ENCODE measurements at places on chromosomes 13 and 19.
A peak's percentile ranks its signal among the peaks of the same experiment; 100 is the strongest.

DNA sequence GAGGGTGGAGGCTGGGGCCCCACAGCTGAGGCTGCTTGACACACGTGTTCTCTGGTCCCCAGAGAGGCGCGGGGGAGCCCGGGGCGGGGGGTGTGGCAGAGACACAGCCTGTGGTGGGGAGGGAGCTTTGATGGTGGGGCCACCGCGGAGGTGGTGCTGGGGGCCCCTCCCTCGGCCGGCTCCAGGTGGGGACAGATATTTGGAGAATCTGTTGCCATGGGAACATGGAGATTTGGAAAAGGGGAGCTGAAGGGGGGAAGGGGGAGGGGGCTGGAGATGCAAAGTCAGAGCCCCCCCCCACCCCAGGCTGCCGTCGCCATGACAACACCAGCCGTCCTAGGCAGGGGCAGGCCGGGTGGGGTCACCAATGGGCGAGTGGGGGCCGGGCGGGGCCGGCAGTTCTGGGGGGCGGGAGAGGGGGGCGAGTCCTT lies 1.2 kb downstream of the PRKCG start:
- H3K27ac ChIP-seq: no peak overlapping the region
- no peaks in the 10 kb centered on the region for H3K27me3 ChIP-seq
- H3K36me3 ChIP-seq: no peaks in the 10 kb centered on the region
- no peak for DNase-seq

GRCh38 chr19:16571822-16572331 lies 338 bp downstream of the SLC35E1 start:
- no peak for DNase-seq
- peak overlapping the region; percentile 94 for H3K4me3 ChIP-seq

DNA sequence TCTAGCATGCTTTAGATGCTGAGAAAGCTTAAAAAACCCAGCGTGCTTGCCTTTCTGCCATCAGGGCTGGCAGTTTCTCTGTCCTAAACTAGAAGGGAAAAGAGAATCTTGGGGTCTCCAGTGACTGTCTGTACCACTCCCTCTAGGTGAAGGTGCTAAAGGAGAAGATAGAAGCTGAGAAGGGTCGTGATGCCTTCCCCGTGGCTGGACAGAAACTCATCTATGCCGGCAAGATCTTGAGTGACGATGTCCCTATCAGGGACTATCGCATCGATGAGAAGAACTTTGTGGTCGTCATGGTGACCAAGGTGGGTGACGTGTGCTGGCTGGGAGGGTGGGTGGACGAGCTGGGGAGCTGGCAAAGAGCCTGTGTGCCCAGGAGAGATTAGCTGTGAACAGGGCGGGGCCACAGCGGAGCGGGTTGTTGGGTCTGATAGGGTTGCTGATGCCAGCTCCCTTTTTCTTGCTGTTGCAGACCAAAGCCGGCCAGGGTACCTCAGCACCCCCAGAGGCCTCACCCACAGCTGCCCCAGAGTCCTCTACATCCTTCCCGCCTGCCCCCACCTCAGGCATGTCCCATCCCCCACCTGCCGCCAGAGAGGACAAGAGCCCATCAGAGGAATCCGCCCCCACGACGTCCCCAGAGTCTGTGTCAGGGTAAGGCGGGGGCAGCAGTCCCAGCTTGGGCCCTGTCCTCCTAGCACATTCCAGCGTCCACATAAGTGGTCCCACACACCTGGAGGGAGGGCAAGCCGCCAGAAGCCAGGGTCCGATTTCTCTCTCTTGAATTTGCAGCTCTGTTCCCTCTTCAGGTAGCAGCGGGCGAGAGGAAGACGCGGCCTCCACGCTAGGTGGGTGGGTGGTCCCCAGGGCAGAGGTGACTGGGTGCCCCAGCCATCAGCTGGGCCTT lies 2.3 kb downstream of the RAD23A start:
- H3K4me1 ChIP-seq: peaks cover 8% of the 10 kb centered on the region
- no peaks in the 10 kb centered on the region for H3K27me3 ChIP-seq
- no peak for DNase-seq
- H3K4me3 ChIP-seq: no peak overlapping the region
- no peak overlapping the region for H3K27ac ChIP-seq
- H3K36me3 ChIP-seq: peaks cover 21% of the 10 kb centered on the region

- no peaks in the 10 kb centered on the region for H3K4me1 ChIP-seq
- H3K4me3 ChIP-seq: no peak overlapping the region
- H3K27me3 ChIP-seq: peaks cover 5% of the 10 kb centered on the region
- no peak overlapping the region for H3K27ac ChIP-seq
- DNase-seq: no peak
These were observed 27.4 kb upstream of the GPR12 start for GRCh38 chr13:26787961-26788360.

DNA sequence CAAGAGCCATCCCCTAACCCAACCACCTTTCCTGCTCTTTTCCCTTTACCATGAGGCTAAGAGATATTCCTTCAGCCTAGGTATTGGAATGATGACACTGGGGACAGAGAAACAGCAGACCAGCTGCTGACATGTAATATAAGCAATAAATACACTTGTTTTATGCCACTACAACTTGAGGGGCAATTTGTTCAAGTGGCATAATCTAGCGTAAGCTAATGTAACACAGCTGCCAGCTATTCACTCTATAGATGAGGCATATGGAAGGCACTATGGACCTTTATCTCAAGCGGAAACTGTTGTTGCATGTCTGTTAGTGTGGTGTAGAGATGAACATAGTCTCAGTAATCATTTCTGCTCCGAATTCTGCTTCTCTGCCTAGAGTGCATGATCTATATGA lies 111.1 kb downstream of the STARD13 start:
- H3K27me3 ChIP-seq: no peaks in the 10 kb centered on the region
- no peaks in the 10 kb centered on the region for H3K36me3 ChIP-seq
- H3K4me3 ChIP-seq: no peak overlapping the region
- no peaks in the 10 kb centered on the region for H3K4me1 ChIP-seq

GRCh38 chr13:102291587-102292218 lies 110.1 kb downstream of the FGF14 start:
- no peak overlapping the region for H3K27ac ChIP-seq
- H3K4me1 ChIP-seq: no peaks in the 10 kb centered on the region
- DNase-seq: no peak
- H3K36me3 ChIP-seq: no peaks in the 10 kb centered on the region

GRCh38 chr13:34303346-34303745 lies 485.4 kb downstream of the RFC3 start:
- no peak for DNase-seq
- H3K27me3 ChIP-seq: no peaks in the 10 kb centered on the region
- no peak overlapping the region for H3K27ac ChIP-seq

DNA sequence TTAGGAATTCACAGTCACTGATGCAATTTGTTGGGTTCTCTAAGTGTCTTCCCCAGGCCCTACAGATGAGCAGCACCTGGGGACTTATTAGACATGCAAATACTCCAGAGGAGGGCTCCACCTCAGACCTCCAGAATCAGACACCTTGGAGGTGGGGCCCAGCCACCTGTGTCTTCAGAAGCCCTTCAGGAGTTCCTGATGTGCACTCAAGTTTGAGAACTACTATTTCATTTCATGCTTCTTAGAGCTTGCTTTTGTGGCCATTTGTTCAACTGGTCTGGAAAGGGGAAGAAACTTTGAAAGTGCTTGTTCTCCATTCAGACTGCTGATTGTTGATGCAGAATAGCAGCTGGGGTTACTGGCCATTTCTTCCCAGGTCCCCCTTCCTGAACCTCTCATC lies 472.0 kb downstream of the COG6 start:
- H3K27ac ChIP-seq: no peak overlapping the region
- no peaks in the 10 kb centered on the region for H3K27me3 ChIP-seq
- H3K4me3 ChIP-seq: no peak overlapping the region
- DNase-seq: no peak

DNA sequence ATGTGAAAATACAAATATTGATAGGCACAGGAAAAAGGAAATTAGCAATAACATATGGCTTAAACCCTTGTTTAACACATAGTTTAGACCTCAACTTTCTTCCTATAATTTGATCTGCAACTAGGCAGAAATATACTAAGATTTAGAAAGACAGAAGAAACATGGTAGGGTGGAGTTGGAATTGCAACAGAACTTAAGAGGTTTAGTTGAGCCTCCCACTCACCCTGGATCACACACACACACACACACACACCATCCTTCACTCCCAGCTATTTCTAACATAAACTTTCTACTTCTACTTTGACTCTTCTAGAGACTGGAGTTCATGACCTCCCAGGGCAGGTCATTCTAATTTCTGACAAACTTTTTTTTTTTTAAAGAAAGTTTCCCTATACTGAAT lies 47.4 kb downstream of the FLT3 start:
- no peaks in the 10 kb centered on the region for H3K4me1 ChIP-seq
- DNase-seq: no peak
- H3K4me3 ChIP-seq: no peak overlapping the region
- H3K27me3 ChIP-seq: no peaks in the 10 kb centered on the region

- DNase-seq: no peak
- no peaks in the 10 kb centered on the region for H3K4me1 ChIP-seq
- H3K27ac ChIP-seq: no peak overlapping the region
- no peaks in the 10 kb centered on the region for H3K36me3 ChIP-seq
- no peak overlapping the region for H3K4me3 ChIP-seq
- H3K27me3 ChIP-seq: no peaks in the 10 kb centered on the region
These were observed 541.4 kb upstream of the MIR17HG start for GRCh38 chr13:90806016-90806615.

GRCh38 chr19:7505682-7506384 lies 10.1 kb upstream of the ZNF358 start:
- H3K36me3 ChIP-seq: no peaks in the 10 kb centered on the region
- no peak overlapping the region for H3K27ac ChIP-seq
- no peak for DNase-seq
- H3K4me3 ChIP-seq: peak overlapping the region; percentile 9
- no peaks in the 10 kb centered on the region for H3K4me1 ChIP-seq

DNA sequence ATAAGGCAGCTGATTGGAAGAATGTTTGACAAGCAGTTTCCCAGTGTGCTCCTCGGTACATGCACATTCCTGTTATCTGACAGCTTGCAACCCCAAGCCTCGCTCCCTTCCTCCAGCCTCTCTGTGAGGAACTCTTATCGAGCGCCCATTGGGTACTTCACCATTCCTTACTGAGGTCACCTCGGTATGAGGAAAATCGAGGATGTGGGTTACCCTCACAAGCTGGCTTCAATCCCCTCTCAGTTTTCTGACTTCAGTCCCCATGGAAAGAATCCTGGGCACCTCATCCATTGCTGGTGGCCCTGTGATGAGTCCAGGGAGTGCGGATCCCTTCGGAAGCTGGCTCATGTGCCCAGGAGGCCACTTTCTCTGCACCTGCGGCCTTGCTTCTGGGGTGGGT lies 17.3 kb downstream of the TEX29 start:
- H3K27me3 ChIP-seq: no peaks in the 10 kb centered on the region
- H3K4me3 ChIP-seq: no peak overlapping the region
- H3K36me3 ChIP-seq: no peaks in the 10 kb centered on the region
- H3K4me1 ChIP-seq: no peaks in the 10 kb centered on the region
- no peak for DNase-seq
- H3K27ac ChIP-seq: no peak overlapping the region

- no peak overlapping the region for H3K27ac ChIP-seq
- H3K27me3 ChIP-seq: no peaks in the 10 kb centered on the region
- no peaks in the 10 kb centered on the region for H3K36me3 ChIP-seq
- no peak overlapping the region for H3K4me3 ChIP-seq
- DNase-seq: no peak
- no peaks in the 10 kb centered on the region for H3K4me1 ChIP-seq
These were observed 286.6 kb downstream of the PCDH20 start for GRCh38 chr13:61128850-61129645.

DNA sequence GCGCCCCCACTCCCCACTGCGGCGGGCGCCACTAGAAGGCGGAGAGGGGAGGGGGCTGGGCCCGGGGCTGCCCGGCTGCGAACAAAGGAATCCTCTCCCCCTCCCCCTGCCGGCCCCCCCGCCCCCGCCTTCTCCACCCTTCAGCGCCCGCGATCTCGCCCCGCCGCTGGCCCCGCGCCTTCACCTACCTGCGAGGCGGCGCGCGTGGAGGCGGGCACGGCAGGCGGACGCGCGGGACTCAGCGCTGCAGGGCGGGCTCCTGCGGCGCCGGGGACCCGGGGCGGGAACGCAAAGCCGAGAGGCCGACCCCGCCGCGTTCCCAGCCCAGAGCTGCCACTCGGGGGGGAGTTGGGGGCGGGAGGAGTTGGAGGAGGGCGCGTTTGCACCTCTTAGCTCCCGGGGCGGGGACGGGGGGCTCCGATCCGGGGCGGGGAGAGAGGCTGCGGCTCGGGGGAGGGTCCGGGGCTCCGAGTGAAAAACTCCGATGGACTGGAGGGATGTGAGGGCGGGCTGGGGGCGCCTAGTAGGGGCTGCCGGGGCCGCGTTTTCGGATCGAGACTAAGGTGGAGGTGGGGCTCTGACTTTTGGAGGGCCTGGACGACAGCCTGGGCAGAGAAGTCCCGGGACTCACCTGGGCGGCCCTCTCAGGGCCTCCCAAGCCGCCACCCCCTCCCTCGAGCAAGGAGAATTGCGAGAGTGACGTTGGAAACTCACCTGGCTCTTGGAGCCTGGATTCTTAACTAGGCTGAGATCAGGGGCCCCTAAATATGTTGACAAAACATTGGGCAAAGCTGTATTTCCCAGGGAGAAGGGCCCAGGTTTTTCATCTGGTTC lies at the start of gene FBN3:
Gene FBN3 (minus strand): TSS at position 332 of the 834 bp plus-strand sequence. CDS start 2,112 bp downstream, outside the sequence.
- H3K4me3 ChIP-seq: peak within 1 kb of the TSS; percentile 48
- no peak within 1 kb of the TSS for H3K27ac ChIP-seq
- H3K36me3 ChIP-seq: no peaks in the 10 kb centered on the region
- no peak for DNase-seq

- H3K4me1 ChIP-seq: no peaks in the 10 kb centered on the region
- H3K27me3 ChIP-seq: no peaks in the 10 kb centered on the region
- H3K27ac ChIP-seq: no peak overlapping the region
- DNase-seq: no peak
These were observed 16.4 kb downstream of the RCN3 start for GRCh38 chr19:49544154-49544553.

DNA sequence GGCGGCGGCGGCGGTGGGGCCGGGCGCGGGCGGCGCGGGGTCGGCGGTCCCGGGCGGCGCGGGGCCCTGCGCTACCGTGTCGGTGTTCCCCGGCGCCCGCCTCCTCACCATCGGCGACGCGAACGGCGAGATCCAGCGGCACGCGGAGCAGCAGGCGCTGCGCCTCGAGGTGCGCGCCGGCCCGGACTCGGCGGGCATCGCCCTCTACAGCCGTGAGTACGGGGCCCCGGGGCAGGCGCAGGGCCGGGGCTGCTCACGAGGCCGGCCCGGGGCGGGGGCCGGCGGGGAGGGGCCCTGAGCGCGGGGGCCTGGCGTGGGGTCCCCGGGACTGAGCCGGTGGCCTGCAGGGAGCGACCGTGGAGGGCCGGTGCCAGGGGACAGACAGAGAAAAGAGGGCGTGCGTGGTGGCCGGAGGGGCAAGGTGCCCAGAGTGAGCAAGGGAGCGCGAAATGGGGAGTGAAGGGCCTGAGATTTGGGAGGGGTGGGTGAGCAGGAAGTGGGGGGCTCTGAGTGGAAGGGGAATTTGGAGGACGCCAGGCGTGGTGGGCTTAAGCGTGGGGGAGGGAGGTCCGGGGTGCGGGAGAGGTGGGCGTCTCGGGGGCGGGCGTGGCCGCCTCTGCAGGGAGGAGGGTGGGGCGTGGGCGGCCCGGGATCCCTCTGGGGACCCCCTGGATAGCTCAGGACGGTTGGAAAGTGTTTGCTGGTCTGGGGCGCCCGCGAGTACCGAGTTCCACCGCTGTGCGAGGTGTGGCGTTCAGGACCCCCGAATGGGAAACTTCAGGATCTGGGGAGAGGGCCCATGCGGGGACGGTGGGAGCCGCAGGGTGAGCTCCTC lies 575 bp downstream of the CARM1 start:
- H3K27me3 ChIP-seq: no peaks in the 10 kb centered on the region
- no peaks in the 10 kb centered on the region for H3K36me3 ChIP-seq
- no peaks in the 10 kb centered on the region for H3K4me1 ChIP-seq
- H3K27ac ChIP-seq: peak overlapping the region; percentile 78
